Lung microvascular endothelial cell (primary cell): ENCODE measurements at places on chromosomes 3 and 15.

DNA sequence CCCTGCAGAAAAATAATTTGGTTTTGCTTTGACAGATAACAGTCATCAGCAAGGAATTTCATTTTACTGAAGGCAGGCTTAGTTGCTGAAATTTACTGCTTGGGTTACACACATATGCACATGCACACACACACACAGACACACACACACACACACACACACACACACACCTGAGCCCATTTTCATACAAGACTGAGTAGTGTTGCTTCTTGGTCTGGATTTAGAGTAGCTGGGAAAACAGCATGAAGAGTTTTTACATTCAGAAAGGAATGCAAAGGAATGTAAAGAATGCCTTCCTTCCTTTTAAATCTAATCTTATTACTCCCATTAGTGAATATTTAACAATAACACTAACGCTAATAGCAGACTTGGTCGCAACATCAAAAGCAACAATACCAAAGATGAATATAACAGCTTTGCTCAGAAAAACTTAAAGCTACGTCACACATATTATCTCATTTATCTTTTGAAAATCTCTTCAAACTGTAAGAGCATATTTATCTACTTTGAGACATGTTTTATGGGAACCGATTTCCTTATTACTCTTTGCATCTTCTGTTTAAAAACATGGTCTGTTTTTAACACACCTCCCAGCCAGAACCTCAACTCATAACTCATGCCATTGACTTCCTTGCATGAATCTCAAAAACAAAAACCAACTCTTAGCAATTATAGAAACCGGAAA is 32.5 kb downstream of the RFTN1 start:
- peak; percentile 20 for DNase-seq

GRCh38 chr3:194884649-194885315 is 199.1 kb downstream of the FAM43A start:
- peak; percentile 91 for DNase-seq

DNA sequence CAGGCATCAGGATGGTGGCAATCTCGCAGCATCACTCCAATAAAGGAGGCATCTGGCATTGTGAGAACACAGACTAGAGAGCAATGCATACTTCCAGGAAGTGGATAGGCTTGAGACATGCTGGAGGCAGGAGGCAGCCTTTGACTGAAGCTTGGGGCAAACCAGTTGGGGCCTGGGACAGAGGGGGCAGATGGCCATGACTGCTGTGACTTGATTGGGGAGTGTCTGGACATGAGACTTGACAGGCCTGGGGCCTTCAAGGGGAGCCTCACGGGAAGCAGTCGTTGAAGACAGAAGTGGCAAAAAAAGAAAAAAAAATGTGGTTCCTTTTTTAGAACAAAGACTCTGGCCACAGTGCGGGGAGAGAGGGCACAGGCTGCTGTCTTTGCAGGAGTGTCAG is 44.7 kb upstream of the CHRNA7 start:
- DNase-seq, result no peak

DNA sequence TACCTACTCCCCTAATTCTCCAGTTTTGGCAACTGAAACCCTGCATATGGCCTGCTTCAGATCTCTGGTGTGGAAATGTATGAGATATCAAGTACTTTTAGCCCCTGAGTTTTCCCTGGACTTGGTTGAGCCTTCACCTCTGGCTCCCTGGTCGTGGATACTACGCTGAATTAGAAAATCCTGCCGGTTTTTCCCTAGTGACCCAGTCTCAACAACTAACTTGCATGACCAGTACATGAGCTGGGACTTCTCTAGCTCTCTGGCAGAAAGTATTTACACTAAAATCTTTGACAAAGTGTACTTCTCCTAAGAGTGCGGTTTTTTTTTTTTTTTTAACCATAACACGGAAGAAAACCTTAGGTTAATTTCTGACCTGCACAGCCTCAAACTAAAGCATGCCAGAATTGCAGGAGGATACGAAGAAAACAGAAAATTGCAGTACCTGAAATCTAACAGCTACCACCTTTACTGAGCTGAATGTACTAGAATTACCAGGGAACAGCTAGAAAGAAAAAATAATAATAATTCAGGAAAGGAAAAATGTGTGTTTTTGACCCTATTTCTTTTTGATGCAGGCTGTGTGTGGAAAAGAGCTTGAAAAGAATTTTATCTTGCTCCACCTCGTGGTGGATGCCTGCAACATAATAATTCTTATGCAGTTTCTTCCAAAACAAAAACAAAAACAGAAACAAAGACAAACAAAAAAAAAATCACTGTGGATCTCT is 165.6 kb downstream of the GMNC start:
- DNase-seq, result peak; percentile 56

DNA sequence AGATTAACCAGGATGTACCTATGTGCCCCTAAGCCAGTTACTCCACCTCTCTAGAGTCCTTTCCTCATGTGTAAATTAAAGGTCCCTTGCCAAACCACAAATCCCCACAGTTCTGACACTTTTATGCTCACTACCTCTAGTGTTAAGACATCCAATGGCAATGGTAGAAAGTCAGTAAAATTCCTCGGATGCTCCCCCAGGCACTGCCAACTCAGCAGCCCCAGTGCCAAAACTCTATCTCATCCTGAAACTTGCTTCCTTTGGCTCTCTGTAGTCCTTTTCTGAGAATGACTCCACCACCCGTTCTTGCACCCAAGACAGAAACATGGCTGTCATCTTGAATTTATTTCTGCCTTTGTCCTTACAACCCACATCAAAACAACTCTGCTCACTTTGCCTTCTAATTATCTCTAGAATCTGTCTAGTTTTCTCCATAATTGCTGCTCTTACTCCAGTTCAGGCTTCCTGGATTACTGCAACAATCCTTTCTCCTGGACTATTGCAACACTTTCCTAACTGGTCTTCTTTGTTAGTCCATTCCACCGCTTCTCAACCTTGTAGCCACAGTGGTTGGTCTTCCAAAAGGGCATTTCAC is 41.6 kb downstream of the MB21D2 start:
- DNase-seq, result no peak
